ENCODE measurements at places on chromosomes 7 and 10.

- DNase-seq: no peak
These were observed 20.6 kb downstream of the ACSL5 start for GRCh38 chr10:112394475-112394875.

- DNase-seq: no peak
These were observed 56.4 kb upstream of the PFKP start for GRCh38 chr10:3010816-3011460.

DNA sequence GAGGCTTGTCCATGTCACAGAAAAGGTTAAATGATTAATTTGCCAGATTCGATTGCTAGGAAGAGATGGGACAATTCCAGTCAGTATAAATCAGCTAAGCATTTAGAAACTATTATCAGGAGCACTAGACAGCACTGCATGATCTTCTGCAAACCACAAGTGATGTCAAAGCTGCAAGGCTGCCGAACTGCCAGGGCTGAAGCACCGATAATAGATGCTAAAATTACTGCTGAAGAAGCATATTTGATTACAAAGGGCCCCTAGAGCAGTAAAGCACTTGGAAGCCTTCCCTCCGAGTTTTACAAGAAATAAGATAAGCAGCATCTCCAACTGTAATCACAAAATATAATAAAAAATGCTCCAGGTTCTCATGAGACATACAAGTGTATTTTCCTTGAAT lies 40.6 kb downstream of the RNLS start:
- no peak for DNase-seq

DNA sequence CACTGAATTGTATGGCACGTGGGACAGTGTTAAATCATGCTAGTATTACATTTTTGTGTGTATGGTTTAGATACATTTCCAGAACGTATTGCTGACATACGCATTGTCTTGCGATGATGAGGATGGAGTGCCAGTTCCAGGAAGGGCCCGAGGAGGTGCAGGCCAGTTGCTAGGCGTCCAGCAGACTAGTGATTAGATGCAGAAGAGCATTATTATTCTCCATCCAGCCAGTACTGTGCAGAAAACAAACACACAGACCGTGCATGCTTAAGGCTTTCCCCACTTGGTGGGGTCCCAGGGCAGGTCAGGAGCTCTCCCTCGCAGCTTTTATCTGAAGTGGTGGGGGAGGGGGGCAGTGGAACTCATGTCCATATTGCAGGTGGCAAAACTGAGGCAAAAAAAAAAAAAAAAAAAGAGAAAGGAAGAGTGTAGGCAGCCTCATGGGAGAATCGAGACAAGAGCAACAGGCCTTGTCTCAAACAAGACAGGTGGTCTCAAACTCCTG lies 189.2 kb downstream of the CAMK1D start:
- DNase-seq: no peak

DNA sequence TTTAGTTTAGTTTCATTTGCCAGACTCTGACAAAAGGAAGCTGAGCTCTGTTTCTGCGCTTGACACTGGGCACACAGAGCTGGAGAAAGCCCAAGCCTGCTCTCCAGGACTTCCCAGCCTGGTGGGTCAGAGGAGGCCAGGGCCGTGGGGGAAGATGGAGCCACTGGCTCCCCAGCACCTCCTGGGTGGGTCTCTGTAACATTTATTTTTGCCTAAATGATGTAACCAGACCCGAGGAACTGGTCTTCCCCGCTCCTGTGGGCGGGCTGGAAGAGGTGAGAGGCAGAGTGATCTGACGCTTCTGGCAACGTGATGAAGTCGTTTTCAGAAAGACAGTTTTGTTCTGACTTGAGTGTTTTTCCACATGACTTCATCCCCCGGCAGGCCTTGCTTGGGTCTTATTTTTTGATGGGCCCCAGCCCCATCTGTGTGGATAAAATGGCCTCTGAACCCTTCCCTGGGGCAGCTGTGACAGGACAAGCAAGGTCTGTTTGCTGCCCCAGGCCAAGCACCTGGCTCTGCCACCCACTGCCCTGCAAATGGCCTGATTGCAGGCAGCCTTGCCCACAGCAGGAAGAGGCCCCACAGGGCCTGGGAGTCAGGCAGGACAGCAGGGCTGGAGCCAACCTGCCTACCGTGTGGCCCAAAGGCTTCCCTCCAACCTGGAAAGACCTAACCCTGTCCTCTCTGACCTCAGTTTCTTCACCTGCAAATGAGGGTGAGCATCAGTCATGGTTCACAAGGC lies 304.9 kb upstream of the ZMIZ1 start:
- DNase-seq: no peak

GRCh38 chr7:101690061-101690460 lies 61.0 kb upstream of the MYL10 start:
- no peak for DNase-seq

- DNase-seq: no peak
These were observed 84.2 kb downstream of the SEMA3A start for GRCh38 chr7:84110400-84110799.

Measured in SHP77 treated with DMSO at 0.1 percent for 48 hours (cell line).